Nucleus accumbens (tissue), 56 donors: ENCODE measurements at places on chromosomes 5 and 9.

DNA sequence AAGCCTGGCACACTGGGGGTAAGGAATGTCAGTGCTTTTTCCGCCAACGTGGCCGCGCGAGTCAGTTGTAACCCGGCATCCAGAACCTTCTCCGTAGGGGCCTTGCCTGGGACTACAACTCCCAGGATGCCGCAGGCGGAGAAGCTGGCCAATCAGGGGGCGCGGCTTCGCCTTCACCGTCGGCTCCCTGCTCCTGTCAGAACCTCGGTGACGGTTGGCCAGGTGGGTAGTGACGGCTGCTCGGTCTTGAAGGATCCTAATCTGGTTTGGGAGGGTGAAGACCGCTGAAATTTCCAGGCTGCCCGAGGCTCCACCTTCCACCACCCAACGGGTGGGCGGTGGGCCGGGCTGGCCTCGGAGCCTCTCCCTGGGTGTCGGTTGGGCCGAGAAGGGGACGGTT lies at the start of gene C5orf58:
C5orf58 (plus strand) TSS at position 200 of the 400 bp plus-strand sequence. CDS start 1,992 bp downstream, outside the sequence.
- no peak for DNase-seq

DNA sequence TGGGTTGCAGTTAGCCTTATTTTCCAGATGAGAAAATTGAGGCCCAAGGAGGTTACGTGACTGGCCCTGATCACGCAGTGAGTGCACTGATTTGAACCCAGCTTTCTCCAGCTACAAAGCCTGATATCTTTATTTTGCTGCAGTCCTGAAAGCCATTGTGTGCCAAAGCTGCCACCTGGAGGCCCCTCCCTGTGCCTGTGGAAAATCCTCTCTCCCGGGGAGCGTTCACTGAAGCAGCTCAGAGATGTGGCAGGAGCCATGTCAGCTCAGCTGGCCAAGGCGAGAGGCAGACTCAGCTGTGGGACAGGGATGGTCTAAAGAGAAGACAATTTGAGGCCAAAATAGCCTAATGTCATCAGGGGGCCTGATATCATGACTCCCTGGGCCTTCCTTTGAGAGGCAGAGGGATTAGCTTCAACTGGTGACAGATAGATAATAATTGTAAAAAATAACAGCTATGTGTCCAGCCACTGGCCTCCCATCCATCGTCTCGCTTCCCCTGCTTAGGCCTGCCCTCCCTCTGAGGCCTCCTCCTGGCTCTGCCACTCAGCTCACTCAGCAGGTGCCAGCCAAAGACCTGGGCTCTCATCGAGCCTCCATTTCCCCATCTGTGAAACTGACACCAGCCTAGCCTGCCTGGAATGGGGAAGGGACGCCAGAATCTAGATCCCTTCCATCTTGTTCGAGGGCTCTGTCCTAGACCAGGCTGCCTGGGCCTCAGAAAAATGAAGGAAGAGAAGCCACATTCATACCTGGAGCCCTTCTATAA lies 74.3 kb upstream of the GGTA1 start:
- no peak for DNase-seq

DNA sequence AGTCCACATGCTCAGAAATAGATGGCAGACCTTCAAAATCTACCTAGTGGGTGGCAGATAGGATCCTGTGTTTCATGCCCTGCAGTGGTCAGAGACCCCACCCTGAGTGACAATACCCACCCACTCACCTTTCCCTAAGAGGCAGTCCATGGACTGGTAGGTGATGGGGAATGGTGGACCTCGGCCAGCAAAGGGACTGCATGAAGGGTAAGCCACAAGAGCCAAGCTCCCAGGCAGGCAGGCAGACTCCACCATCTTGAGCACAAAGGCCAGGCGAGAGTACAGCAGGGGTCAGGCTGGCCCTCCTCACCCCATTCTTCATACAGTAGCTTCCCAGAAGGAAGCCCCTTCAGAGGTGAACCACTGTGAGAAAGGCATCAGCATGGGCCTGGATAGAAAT lies 78.4 kb downstream of the SYK start:
- DNase-seq = no peak

DNA sequence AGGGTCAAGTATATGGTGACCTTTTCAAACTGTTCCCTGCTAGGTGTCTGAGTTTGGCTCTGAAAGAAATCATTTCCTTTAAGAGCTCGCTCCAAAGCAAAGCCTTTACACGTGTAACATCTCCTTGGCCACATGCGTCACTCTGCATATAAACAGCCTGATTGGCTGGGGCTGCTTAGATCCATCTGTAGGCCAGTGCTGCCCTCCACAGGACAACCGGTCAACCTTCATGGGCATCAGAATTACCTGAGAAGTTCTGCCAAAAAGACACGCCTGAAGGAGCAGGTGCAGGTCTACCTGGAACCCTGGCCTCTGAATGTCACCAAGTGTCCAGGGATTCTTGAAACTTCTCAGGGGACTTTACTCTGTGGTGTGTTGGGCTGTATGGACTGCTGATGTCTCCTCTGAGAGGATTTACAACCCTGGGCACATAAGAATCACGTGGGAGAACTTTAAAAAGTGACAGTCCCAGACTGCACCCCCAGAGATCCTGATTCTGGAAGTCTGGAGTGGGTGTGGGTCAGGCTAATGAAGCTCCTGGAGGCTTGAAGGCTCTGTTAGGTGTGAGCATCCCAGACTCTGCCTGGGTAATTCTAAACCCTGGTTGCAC lies 497.6 kb downstream of the GADD45G start:
- DNase-seq = peak; percentile 78
